Dermis blood vessel endothelial cell (primary cell): ENCODE measurements at places on chromosomes 7 and 10. TPM values are rescaled to one million over a fixed set of nuclear protein-coding genes. Genes with fewer than 3 reads are reported as not detected.

GRCh38 chr7:15755061-15755460 is 68.6 kb upstream of the MEOX2 start:
- no peak for DNase-seq

- peak; percentile 69 for DNase-seq
Measured at GRCh38 chr7:157276731-157277562, 59.9 kb upstream of the DNAJB6 start.

Gene ZDHHC16
- total RNA-seq, result 38.7 and 39.8 TPM in 2 replicates

Gene LIPN
- not detected in 2 replicates for total RNA-seq

GRCh38 chr10:1961989-1962388 is 224.7 kb upstream of the ADARB2 start:
- DNase-seq, result no peak

DNA sequence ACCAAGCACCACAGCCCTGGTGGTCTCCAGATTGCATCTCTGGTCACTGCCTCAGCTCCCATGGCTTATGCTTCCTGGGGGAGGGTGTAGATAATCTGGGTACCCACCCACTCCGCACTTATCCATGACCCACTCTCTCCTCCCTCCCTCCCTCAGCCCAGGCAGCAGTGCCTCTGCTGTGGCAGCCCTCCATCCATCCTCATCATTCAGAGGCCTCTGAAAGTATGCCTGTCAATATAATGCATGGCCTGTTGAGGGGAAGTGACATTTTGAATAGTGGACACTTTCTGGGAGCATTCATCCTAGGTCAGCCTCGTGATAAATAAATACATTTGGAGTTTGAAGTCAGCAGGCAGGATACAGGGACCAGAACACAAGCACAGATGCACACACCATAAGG is 23.2 kb downstream of the ZNF503 start:
- DNase-seq, result no peak

DNA sequence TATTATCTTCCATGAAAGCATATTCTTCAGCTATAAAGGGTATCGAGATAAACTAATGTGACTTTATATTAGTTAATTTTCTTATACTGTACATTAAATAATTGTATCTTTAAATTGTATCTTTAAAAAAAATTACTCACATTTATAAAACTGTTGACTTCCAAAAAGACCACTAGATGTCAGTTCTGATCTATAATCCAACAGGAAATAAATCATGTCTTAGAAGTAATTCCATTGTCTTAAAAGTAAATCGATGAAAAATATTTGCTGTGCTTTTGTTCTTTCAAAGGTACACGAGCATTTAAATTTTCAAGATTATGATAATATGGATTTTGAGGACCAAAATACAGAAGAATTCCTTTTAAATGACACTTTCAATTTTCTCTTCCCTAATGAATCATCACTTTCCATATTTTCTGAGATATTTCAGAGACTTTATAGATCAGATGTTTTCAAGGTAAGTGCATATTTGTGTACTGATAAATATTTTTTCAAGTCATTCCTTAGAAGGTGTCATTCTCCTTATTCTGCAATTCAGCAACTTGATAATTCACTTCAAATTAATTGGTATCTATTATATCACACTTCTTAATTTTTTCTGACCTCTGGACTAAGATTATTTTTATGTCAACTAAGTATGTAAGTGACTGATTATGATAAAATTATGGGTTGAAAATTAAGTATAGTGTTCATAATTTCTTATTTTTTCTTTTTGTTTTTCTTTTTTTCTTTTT is 138.5 kb downstream of the CPED1 start:
- peak; percentile 46 for DNase-seq

Gene COL13A1
- total RNA-seq, result 5.3 and 6.6 TPM in 2 replicates
